CD4-positive, alpha-beta T cell treated with Interleukin-12 subunit alpha and Interleukin-12 subunit beta, for 1 hour (primary cell): ENCODE measurements at places on chromosomes 5 and 9.
A peak's percentile ranks its signal among the peaks of the same experiment; 100 is the strongest.

- DNase-seq, result no peak
Measured at GRCh38 chr5:172944741-172945140, 14.5 kb upstream of the RPL26L1 start.

- DNase-seq, result no peak
Measured at GRCh38 chr5:174542471-174542870, 181.9 kb upstream of the MSX2 start.

- DNase-seq, result no peak
Measured at GRCh38 chr5:159775890-159776289, 140.4 kb upstream of the ADRA1B start.

DNA sequence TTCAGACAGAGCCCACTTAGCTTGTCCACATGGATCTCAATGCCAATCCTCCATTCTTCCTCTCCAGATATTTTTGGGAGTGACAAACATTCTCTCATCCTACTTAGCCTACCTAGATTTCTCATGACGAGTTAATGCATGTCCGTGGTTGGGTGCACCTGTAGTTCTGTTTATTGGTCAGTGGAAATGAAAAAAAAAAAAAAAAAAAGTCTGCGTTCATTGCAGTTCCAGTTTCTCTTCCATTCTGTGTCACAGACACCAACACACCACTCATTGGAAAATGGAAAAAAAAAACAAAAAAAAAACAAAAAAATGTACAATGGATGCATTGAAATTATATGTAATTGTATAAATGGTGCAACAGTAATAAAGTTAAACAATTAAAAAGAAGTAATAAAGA, 59.0 kb downstream of the BASP1 start:
- no peak for DNase-seq

DNA sequence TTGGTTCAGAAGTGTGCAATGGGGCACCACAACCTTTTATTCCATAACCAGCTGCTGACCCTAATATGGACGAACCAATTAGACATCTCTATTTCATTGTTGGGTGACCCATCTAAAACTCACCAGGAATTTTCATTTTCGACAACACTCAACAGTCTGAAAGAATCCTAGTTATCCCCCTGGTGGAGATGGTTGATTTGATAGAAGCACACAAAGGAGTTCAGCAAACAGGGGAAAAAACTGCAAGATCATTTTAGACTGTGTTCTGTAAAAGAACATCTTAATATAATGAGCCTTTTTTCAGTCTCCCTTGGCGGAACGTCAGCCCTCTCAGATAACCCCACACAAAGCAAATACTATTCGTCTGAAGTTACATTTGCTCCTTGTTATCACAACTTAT, 367.4 kb downstream of the KIAA0825 start:
- no peak for DNase-seq

DNA sequence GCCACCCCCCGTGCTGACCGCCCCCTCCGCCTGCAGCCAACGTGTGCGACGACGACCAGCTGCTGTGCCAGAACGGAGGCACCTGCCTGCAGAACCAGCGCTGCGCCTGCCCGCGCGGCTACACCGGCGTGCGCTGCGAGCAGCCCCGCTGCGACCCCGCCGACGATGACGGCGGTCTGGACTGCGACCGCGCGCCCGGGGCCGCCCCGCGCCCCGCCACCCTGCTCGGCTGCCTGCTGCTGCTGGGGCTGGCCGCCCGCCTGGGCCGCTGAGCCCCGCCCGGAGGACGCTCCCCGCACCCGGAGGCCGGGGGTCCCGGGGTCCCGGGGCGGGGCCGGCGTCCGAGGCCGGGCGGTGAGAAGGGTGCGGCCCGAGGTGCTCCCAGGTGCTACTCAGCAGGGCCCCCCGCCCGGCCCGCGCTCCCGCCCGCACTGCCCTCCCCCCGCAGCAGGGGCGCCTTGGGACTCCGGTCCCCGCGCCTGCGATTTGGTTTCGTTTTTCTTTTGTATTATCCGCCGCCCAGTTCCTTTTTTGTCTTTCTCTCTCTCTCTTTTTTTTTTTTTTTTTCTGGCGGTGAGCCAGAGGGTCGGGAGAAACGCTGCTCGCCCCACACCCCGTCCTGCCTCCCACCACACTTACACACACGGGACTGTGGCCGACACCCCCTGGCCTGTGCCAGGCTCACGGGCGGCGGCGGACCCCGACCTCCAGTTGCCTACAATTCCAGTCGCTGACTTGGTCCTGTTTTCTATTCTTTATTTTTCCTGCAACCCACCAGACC, 80.2 kb downstream of the NTNG2 start:
- DNase-seq, result peak; percentile 76

GRCh38 chr5:157613385-157614245, 38.0 kb upstream of the ADAM19 start:
- no peak for DNase-seq

DNA sequence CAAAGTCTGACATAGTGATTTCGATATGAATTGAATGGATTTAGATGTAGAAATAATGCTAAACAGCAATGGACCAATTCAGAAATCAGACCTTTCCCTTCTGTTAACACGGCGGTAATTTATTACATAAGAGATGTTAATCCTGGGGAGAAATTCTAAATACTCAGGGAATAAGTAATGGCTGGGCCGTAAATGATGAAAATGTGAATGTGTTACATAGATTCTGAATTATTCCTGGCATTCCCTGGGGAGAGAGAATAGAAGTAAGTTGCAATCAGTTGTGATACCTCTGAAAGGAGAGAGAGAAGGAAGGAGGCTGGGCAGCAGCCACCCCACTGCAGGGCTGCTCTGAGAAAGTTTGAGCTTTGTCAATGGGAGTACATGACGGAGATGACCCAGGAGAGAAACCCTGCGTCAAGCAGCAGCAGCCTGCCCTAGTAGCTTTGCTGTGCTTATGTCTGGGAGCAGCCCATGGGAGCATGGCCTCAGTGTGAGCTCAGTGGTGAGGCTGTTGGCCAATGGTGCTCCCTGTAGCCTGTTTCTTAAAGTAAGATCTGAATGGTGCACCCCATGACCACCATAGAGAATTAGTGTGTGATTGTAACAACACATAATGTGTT, 420.1 kb downstream of the MTRR start:
- no peak for DNase-seq

DNA sequence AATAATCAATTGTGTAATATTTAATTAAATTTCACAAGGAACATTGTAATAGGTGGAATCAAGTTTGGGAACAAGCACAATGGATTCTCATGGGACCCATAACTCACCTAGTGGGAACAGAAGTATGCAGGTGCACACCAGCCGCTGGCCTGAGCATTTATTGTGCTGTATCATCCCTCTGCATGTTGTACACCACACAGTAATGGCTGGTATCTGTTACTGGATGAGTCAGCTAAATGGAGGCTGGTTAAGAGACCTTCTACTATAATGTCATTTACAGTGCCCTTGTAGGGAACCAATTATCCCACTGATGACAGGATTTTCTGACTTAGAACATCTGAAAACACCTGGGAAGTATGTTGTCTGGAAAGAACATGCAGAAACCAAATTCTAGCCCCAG, 3.2 kb upstream of the MAP3K1 start:
- DNase-seq, result no peak

DNA sequence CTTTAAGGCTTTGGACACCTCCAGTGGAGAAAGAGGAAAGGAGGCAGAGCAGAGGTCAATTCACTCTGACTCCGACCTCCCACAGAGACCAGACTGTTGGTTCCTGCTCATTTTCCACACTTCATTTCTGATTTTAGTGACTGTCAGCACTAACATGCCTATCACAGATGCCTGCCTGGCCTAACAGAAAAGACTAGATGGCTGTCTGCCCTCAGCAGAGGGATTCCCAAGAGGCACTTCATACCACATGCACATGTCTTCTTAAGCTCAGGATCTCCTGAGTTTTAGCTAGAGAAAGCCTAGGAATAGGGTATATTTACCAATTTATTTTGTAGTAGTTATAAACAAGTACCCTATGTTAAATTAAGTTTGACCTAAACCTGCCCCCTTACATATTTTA, 336.0 kb downstream of the ENC1 start:
- DNase-seq, result no peak

GRCh38 chr9:37534901-37535300, 41.3 kb downstream of the FBXO10 start:
- no peak for DNase-seq

GRCh38 chr5:74521401-74521800, 119.1 kb downstream of the ENC1 start:
- DNase-seq, result no peak
